ENCODE measurements at places on chromosomes 12 and 14.

DNA sequence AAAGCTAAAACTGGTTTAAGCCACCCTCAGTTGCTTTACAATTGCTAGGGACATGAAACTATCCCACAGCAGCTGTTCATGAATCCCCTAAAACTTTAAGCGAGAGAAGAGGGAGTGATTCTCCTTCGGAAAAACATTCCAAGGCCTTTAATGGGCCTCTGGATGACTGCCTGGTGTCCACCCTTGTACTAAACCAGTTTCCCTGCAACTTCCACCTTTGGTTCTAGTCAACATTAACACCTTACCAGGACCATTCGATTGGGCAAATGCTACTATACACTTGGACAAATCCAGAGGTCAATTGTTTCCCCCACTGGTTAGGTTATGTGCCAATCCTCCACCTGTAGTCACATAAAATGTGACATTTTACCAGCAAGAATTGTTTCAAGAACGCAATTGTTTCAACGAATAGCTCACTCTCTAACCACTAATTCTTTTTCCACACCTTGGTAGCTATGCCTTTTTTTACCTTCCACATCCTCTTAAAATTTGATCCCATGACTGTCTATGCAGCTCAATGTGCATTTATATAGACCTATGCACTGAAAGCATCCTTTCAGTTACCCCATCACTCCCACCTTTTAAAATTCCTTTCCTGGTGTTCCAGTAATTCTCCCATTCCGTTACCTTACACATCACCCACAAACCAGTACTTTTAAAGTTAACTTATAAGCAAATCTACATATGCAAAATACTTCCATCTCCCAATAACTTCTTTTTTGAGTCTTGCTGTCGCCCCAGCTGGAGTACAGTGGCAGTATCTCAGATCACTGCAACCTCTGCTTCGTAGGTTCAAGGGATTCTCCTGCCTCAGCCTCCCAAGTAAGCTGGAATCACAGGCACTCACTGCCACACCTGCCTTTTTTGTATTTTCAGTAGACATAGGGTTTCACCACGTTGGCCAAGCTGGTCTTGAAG lies 3.6 kb downstream of the UBC start:
- DNase-seq: no peak

DNA sequence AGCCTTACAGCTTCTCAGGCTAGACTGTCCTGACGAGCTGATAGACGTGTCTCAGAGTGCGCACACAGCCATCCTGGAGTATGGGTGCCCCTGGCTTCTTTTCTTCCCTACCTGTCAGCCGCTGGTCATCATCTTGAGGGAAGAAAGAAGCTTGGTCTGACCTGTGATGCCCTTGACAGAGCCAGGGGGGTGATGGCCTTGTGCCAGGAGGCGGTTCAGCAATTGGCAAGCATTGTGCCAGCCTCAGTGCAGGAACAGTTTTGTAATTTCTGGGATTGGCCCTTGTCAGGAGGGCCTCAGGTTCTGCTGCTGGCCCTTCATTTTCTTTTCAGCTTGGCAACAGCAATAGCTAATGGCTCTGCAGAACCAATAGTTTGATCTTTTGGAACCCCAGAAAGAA lies 80.1 kb downstream of the ADCK1 start:
- no peak for DNase-seq

DNA sequence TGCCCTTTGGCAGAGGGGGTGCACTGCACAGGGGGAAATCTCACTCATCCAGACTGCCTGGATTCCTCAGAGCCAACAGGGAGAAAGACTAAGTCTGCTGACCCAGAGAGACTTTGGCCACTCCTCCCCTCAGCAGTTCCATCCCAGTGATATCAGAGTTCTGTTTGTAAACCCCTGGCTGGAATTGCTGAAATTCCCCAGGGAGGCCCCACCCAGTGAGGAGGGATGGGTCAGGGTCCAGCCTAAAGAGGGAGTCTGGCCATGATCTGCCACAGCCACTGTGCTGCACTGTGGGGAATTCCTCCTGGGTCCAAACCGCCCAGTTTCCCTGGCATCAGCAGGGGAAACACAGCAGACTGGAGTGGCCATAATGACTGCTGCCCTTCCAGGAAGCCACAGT lies 54.9 kb upstream of the USP15 start:
- no peak for DNase-seq

GRCh38 chr14:31154956-31155355 lies 52.6 kb downstream of the HECTD1 start:
- no peak for DNase-seq

GRCh38 chr14:105023144-105023543 lies 2.3 kb upstream of the CDCA4 start:
- DNase-seq: no peak

DNA sequence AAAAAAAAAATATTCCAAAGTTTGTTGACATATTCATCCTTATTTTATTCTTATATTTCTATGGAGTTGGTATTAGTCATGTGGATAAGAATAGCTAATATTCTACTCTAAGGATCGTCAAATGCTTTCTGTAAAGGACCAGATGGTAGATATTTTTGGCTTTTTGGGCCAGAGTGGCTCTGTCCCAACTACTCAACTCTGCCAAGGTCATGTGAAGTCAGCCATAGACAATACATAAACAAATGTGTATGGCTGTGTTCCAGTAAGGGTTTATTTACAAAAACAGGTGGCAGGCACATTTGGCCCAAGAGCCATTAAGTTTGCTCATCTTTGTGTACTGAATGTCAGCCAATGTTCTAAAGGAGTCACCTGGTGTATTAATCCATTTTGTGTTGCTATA lies 131.8 kb downstream of the TBX5 start:
- DNase-seq: no peak

GRCh38 chr14:94385553-94386057 lies 2.8 kb downstream of the SERPINA1 start:
- no peak for DNase-seq

DNA sequence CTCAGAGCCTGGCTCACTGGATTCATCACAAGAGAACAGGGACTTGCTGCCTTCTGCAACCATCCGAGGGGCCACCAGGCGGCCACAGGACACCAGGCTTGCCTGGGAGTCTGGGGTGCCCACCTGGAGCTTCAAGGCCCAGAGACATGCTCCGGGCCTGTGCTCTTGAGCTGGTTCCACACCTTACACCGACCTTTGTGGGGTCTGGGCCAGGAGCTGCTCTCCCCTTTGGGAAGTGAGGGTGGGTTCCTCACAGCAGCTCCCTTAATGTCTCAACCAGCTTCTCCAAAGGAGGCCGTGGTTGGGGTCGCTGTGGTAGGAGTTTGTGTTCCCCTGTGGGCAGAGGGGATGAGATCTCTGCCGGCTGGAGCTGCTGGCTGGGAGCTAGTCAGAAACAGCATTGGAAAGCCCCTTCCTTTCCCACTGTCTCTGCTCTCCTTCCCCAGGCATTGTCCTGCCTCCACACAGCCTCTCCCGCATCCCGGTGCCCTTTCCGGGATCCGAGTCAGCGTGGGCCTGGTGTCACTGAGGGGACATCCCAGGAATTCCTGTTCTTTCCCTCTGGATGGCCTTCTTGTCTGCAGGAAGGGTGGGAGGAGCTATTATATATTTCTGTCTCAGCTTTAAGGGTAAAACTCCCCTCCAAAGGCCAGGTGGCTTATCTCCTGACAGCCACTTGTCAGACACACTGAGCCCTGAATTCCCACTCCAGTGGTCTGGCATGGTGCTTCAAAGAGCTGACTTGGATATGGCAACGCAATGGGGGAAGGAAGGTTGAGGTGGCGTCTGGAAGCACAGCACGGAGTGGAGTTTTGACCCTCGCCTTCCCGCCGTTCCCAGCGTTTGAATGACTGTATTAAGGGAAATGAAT lies 5.1 kb upstream of the PAPLN start:
- DNase-seq: no peak

DNA sequence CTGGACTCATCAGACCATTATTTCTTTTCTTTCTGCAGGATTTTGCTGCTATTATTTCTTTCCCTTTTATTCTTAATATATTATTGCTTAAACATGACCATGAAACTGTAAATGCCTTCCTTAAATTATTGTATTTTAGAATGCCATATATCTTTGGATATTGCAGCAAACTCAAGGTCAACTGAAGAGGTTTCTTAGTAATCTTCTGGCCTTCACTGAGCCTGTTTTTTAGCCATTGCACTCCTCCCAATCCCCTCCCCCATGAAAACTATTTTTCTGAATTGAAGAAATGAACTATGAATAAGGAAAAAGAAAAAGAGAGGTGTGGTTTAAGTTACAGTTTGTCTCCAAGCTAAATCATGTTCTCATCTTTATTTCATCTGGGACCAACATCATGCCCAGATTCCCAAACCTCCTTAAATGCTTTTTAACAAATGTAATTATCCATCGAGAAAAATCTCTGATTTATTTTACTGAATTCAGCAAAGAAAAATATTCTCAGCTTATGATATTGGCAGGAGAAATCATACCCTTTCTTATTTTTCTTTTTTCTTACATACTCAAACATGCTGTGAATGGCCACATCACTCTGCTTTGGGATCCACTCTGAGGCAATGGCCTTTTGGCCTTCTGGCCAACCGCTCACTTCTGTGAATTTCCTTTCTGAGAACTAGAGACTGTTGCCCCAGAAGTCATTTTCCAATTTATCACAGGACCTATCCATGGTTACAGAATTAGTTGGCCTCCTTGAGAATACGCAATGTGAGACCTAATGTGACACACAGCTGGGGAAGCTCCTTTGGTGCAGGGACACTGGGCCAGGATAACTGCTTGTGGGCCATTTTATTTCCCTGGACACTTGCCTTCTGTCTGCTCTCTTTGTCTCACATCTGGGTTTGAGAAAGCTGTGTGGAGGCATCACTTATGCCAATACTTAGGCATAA lies 50.9 kb downstream of the IGF1 start:
- DNase-seq: no peak

GRCh38 chr14:91252871-91253794 lies 8.6 kb upstream of the GPR68 start:
- no peak for DNase-seq

DNA sequence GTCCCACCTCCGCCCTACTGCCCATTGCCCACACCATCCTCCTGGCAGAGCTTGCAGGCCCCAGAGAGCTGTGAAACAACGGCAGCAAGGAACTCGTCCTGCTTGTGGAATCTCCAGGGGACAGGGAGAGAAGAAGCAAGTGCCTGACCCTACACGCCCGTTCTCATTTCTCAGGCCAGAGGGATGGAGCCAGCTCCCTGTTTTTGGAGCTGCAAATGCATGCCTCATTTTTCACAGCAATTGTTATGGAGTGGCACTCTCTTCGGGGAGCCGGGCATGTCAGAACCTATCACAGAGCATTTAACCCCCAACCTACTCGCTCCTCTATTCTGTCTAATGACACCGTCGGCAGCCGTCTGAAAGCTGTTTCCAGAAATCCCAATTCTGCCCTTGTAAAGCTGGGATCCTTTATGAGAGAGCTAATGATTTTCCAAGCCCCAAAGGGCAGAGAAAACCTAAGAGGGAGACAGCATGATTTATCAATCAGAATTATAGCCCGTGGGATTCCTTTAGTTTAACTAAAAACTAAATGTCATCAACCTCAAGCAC lies 222.3 kb upstream of the NOS1 start:
- no peak for DNase-seq

DNA sequence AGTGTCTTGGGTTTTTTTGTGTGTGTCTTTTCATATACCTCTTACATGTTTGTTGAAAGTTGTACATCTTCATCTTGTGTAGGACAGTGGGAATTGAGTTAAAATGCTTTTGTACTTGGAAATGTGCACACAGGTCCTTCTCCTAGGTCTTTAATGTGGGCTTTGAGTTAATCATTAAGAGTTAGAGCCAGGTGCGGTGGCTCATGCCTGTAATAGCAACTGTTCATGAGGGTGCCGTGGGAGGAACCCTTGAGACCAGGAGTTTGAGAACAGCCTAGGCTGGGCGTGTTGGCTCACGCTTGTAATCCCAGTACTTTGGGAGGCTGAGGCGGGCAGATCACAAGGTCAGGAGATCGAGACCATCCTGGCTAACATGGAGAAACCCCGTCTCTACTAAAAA lies 13.9 kb downstream of the CLECL1 start:
- no peak for DNase-seq

DNA sequence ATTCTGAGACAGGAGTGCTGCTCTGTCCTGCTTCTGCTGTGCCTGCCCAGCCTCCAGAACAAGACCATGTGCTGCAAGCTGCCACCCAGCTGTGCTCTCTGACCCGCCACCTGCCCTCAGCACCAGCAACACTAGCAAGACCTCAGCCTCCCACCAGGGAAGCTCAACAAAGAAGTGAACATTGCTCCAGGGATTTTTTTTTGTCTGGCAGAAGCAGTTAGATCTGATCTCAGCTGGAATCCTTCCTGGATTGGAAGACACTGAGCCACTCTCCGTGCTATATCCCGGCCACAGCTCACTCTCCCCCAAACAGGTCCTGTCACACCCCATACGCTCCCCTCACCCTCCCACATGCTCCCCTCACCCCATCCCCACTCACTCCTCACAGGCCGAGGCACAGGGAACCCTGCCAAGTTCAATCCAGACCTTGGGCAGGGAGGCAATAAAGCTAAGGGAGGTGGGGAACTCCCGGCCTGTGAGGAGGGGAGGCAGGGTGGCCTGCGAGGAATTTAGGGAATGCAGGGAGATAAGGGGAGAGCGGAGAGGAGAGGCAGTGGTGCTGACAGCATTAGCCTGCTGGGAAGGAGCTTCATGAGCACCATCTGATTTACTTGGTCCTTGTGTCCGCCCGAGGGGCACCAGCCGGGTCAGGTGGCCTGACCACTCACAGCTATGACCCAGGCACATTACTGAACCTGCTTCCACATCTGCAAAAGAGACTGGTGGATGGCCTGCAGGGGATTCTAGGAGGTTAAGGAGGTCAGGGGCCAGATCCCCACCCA lies 29.7 kb downstream of the CCDC85C start:
- DNase-seq: no peak

DNA sequence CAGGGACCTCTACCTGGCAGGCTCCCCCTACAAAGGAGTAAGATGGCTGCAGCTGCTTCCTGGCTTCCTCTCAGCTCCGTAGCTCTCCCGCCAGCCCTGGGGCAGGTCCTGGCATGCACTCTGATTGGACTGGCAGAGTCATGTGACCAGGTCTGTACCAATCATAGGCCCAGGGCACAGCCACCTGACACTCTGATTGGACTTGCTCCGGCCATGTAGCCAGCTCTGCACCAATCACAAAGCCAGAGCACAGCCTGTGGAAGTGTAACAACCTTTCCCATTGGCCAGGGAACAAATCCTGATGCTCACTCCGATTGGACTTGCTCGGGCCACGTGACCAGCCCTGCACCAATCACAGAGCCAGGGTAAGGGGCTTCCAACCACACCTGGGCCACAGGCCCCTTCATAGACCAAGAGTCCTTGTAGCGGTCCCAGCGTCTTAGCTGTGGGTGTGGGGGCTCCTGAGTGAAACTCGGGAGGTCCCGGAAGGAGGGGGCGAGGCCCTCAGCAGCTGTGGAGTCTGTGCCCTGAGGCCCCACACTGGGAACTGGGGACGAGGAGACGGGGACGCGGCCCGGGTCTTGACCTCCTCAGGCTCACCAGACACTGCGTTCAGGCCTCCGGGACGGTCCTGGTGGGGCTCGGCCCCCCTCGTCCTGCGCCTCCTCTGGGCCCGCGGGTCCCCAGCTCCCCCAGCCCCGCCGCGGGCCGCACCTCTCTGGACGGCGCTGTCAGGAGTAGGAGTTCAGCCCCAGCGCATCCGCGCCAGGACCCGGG lies 210.6 kb downstream of the ADGRD1 start:
- no peak for DNase-seq

GRCh38 chr12:53298164-53298563 lies 1.3 kb upstream of the MYG1 start:
- no peak for DNase-seq
